ENCODE measurements at places on chromosomes 1 and 21.

- no peak for DNase-seq
These were observed 24.6 kb upstream of the ZNF648 start for GRCh38 chr1:182086136-182086535.

DNA sequence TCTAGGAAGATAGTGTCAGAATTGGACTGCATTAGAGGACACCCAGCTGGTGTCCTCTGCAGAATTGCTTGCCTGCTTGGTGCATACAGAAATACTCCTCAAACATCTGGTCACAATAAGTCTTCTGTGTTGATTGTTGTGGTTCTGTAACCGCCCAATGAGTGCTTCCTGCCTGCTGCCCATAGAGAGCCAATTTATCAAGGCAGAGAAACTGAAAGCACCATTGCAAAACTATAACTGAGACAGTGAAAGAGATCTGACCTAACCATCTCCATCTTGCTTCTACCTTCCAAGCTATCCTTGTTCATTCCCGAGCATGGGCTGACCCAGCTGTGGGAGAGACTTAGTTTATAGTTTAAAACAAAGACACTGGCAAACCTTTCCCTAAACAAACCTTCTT, 462.4 kb upstream of the RGS18 start:
- DNase-seq = peak; percentile 1

DNA sequence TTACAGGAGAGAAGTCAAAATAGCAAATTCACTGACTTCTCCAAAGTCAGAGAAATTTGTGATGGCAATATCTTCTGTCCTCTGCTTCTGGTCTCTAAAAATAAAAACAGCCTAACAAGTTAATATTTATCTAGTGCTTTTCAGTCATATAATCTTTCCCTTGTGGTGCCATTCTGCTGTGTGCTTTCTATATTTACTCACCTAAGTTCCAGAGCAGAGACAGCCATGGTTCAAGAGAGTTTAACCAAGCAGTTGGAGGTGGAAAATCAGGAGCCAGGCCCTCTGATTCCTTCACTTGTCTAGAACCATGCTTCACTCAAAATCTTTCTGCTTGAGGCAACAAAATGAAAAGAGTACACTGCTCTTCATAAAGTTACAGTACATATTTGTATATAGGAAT, 39.3 kb downstream of the BRINP2 start:
- no peak for DNase-seq

- no peak for DNase-seq
These were observed 33.3 kb downstream of the DNTTIP2 start for GRCh38 chr1:93845538-93846205.

GRCh38 chr1:210747890-210748289, 386.1 kb downstream of the KCNH1 start:
- DNase-seq = no peak

DNA sequence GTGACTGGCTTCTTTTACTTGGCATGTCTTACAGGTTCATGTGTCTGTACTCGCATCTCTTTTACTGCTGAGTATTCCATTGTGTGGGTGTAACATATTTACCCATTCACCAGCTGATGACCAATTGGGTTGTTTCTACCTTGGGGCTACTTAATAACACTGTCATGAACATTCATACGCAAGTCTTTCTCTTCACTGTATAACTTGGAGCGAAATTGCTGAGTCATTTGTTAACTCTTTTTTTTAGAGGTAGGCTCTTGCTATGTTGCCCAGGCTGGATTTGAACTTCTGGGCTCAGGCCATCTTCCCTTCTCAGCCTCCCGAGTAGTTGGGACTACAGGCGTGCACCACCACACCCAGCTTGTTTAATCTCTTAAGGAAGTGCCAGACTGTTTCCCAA, 6.5 kb downstream of the PYCR2 start:
- DNase-seq = no peak

GRCh38 chr1:192601567-192601966, 26.0 kb downstream of the RGS1 start:
- no peak for DNase-seq

DNA sequence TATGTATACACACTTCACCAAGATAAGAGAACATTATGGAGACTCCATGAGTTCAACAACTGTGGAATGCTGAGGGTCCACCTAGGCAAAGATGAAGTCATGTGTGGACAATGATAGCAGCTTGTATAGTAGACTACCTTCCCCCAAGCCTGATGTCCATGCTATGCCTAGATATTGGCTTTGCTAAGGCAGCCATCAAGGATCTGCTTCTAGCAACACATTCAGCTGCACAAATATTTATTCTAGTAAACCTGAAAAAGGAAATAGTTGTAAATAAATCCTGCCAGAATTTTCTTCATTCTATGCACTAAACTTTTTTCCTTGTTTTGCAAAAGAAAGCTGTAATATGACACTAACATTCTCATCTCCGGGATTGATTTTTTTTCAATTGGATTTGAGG, 7.0 kb upstream of the LPAR3 start:
- DNase-seq = no peak

DNA sequence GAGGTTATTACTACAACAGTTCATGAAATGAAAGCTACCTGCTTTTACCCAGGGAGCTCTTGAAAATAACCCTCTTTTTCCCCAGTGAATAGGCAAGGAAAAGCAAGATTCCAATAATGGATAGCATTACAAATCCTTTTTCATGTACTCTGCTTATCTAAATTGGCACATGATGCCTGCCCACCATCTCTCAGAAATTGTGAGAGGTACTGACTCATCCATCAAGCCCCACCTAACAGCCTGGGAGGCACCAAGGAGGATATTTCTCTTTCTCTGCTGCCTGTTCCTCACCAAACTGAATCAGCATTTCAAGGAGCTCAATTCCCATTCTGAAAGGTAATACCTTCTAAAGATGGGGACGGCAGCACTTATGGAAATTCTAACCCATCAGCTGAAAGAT, 34.4 kb downstream of the PALMD start:
- no peak for DNase-seq

DNA sequence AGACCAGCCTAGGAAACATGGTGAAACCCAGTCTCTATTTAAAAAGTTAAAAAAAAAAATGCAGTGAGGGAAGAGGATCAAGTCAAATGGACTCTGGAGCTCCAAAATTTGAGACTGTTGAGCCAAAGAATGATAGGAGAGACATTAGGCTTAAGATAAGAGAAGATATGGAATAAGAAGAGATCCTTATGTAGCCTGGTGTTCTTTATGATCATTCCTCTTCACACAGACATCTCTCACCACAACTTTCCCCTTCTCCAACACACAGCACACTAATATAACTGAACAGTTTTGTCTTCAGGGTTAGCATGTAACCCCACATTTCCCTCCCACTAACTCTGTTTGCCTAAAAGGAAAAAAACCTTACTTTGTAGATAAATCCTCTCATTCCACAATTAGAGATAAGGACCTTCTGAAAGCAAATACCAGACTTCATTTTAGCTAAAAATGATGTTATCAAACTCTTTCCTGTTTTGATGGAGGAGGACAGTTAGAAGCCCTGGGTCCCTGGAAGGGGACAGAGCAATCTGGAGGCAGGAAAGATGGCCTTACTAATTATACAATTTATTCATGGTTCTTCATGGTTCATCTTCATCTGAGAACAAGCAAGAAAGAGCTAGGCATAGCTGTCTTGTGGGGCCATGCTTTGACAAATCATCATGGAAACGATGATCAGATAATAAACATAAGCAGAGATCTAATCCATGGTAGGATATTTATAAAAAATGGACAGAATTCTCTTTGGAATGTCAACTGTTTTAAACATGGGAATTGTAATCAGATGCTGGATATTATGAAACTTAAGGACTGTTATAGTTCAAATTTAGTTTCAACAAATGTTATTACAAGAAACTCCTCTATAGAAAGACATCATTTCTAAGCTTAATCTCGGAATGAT, 96.7 kb upstream of the S1PR1 start:
- no peak for DNase-seq

DNA sequence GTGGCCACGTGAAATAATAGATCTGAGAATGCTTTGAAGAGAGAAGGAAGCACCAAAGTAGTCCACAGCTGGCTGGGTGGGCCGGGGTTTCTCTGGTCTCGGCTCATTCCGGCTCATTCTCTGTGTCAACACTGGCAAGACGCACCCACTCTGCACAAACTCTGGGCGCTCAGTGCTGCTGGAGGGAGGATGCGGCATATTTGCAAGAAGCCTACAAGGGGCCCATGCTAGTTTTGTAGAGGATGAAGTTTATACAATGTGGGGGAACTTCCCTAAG, 28.8 kb upstream of the TMPRSS2 start:
- DNase-seq = no peak

DNA sequence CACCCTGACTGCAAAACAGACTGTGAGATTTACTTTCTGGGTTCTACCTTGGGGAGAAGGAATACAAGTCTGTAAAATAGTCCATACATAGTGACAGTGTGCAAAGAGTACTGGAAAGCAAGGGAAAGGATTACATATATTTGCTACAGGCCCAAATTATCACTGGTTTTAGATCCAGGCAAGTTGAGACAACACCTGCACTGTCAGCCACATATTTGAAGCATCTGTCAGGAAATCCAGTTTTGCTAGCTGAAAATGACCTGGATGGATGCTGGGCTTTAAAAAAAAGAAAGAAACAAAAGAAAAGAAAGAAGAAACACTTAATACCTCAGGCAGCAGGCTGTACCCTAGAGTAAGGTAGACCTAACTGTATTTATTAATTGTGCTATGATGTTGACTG, 23.9 kb upstream of the SPRR2G start:
- no peak for DNase-seq

All from T-helper 1 cell (primary cell).